ENCODE measurements at places on chromosomes 5 and 9.

DNA sequence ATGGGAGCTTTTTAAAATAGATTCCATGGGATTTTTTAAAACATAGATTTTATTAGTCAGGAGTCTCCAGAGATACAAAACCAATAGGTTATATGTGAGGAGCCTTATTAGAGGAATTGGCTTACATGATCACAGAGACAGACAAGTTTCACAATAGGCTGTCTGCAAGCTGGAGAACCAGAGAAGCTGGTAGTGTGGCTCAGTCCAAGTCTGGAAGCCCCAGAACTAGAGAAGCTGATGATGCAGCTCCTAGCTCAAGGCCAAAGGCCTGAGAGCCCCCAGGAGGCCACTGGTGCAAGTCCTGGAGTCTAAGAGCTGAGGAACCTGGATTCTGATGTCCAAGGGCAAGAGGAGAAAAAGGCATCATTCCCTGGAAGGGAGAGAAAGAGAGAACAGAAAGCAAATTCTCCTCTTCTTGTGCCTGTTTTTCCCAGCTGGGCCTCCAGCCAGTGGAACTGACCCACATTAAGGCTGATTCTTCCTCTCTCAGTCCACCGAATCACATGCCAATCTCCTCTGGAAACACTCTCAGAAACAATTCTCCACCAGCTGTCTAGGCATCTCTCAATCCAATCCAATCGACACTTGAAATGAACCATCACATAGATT lies 59.3 kb downstream of the AHRR start:
- DNase-seq: no peak

DNA sequence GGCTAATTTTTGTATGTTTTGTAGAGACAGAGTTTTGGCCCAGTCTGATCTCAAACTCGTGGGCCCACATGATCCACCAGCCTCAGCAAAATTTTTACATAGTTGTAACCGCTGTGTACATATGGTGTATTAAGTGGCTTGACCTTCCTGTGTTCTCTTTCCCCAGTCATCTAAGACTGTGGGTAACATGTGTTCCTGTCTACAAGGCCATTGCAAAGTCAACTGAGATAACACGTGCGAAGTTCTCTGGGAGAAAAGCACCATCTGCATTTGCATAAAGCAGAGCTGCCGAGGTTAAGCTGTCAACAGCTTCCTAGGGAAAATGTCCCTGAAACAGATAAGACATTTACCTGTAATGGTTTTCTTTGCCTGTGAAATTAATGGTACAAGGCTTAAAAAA lies 273.7 kb downstream of the FANCC start:
- no peak for DNase-seq

- DNase-seq: no peak
These were observed 81.8 kb downstream of the ZNF618 start for GRCh38 chr9:113957821-113958341.

GRCh38 chr5:134614450-134615085 lies 18.1 kb downstream of the SAR1B start:
- no peak for DNase-seq

GRCh38 chr9:87383344-87384150 lies 114.1 kb upstream of the DAPK1 start:
- no peak for DNase-seq

Measured in DMS153 (cell line).